NCI-H510A treated with DMSO at 0.1 percent for 48 hours (cell line): ENCODE measurements at places on chromosomes 3 and 15.

GRCh38 chr15:46753946-46754345 is 963.4 kb upstream of the SEMA6D start:
- DNase-seq, result no peak

- DNase-seq, result no peak
Measured at GRCh38 chr15:76169018-76169417, 109.2 kb downstream of the TMEM266 start.

DNA sequence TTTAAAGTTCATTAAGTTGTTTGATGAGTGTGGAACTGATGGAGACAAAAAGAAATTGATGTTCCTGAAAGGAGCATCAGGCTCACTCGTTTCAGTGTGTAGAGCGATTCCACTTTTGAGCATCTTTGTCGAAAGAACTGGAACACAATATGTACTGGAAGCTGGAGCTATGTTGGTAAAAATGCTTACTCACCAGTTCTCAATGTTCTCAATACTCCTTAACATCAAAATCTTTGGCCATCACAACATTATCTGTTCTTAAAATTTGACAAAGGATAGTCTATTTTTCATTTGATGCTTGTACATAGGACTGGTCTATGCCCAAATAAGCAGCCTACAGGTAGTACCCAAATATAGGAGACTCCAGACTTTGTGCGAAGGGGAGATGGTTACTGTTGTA is 18.7 kb downstream of the RYR3 start:
- DNase-seq, result no peak

DNA sequence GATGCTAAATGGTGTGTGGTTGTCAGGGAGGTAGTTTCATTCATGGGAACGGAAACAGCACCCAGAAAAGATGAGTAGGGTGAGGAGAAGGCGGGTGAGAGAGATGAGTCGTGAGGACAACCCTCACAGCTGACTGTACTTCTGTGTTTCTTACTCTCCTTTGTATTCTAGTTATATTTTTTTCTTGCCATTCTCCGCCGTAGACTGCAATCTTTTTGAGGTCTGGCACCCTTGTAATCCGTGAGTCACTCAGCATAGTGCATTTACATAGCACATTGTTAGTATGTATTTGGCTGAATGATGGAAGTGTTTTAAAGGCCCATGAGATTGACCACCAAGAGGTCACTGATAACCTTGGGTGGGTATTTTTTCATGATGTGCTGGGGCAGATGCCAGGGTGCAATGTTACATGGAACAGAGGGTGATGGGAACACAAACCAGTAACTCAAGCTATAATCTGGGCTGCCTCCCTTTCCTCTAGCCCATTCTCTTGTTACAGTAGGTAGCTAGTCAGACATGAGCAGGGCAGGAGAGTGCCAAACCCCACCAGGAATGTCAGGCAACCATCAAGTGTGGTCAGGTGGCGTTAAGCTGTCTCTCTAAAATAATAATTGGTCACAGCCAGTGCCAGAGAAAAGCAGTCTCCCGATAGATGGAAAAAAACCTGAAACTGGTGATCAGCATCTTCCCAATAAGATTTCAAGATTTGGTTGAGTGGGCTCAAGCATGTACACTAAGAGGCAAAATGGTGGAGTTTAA is 18.8 kb upstream of the DGKG start:
- no peak for DNase-seq

- DNase-seq, result no peak
Measured at GRCh38 chr3:62167566-62168262, 205.6 kb downstream of the FEZF2 start.

GRCh38 chr3:50585919-50586762 is 16.8 kb downstream of the HEMK1 start:
- no peak for DNase-seq

- no peak for DNase-seq
Measured at GRCh38 chr3:141191097-141191749, 40.4 kb upstream of the PXYLP1 start.

- DNase-seq, result no peak
Measured at GRCh38 chr15:78244101-78244500, 9.7 kb upstream of the ACSBG1 start.
